ENCODE measurements at places on chromosomes 4 and X.

- DNase-seq, result no peak
These were observed 20.0 kb upstream of the CAMK2D start for GRCh38 chr4:113781439-113782040.

GRCh38 chrX:97863261-97863660 is 979.6 kb downstream of the RPA4 start:
- DNase-seq, result no peak

GRCh38 chr4:7382634-7383014 is 52.1 kb downstream of the PSAPL1 start:
- no peak for DNase-seq

DNA sequence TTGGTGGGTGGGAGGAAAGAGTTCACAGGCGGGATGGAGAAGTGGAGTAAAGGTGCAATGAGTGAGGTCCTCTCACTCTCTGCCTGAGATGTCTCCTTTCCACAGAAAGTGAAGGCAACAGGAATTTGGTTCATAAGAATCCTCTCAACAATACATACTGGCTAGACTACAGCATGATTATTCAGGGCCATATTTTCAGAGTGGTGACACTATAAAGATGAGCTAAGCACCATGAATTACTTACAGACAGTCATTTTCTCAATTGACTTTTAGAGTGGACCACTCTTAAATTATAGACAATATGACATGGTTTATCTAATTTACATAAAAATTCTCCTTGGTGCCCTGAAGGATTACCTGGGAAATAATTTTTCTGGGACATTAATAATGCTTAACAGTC is 286.1 kb upstream of the MAD2L1 start:
- no peak for DNase-seq

GRCh38 chr4:119498527-119498926 is 130.1 kb downstream of the PDE5A start:
- no peak for DNase-seq

- no peak for DNase-seq
These were observed 70.1 kb upstream of the LSM6 start for GRCh38 chr4:146105464-146105863.

DNA sequence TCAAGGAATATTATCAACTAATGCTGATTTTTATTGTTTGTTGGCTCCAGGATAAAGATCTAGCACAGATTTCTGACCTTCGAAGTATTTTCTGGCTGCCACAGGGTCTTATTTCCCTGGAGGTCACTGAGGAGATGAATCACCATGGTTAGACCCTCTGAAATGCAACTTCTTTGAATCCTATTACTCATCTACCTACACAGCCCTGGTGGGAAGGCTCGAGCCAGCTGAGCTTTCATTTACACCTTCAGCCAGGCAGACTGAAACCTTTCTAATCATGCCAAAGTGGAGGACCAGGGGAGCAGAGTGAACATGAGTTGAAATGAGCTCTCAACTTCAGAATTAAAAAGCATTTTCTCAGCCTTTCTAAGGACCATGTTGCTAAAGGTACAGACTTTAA is 130.5 kb downstream of the SMIM20 start:
- DNase-seq, result no peak

GRCh38 chr4:5747738-5748375 is 36.9 kb downstream of the EVC start:
- DNase-seq, result peak; percentile 96

DNA sequence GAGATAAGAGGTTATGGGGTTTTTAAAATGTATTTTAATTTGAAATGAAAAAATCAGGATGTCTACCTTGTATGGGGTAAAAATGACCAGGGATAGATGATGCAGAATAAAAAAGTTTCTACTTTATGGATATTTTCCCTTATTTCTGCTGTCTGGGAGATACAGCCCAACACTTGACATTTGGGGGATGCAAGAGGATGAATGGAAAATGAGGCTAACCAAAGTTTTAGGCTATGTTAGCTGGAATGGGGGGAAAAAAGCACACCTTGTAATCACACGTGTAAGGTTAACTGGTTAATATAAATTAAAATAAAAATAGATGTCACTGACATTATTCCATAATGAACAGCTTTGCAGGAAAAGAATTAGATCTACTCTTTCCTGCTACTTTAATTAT is 1.1 kb downstream of the PRDM8 start:
- no peak for DNase-seq

GRCh38 chr4:162793571-162793970 is 373.1 kb downstream of the NAF1 start:
- no peak for DNase-seq

DNA sequence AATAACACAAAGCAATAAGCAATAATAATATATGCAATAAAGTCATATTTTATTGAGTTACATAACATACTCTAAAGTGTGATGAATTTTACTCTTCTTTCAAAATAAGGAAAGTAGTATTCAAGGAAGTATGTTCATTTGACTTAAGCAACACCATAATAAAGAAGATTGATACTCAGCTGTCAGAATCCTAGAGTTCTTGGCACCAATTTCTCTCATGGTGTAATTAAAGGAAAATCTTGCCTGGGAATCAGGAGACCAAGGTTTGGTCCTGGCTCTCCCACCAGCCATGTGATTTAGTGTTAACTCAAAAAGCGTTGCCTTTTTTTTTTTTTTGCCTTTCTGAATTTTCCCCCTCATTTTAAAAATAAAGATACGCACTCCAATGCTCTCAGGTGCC is 17.1 kb downstream of the MYOZ2 start:
- peak; percentile 36 for DNase-seq

GRCh38 chrX:104085919-104086318 is 9.9 kb upstream of the TMSB15C start:
- no peak for DNase-seq

Measured in GM04504 (cell line).